Stimulated activated effector memory CD8-positive, alpha-beta T cell treated with anti-CD3 and anti-CD28 coated beads, Interleukin-12 subunit alpha, Interleukin-12 subunit beta, amount 100 ng/mL, for 72 hours (primary cell): ENCODE measurements at places on chromosomes 7 and 10.

DNA sequence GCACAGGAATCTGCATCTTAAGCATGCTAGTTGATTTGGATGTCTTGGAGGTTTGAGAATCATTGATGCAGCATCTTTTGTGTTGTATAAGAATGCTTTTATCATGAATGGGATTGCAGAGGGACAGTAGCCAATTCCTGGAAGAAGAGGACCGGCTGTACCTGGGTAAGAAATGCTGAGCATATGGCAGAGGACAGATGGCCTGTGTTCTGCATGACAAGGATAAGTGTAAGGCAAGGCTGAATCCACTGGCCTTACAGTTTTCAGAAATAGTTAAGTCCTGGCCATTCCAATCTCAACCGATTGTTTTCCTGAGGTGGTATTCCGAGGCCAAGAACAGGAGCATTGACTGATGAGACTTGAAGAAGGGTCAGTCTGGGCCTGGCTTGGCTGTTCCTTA, 24.4 kb upstream of the KBTBD2 start:
- no peak for DNase-seq

- no peak for DNase-seq
These were observed 14.2 kb upstream of the CAMK2G start for GRCh38 chr10:73888514-73888913.

- DNase-seq: no peak
These were observed 23.0 kb upstream of the CDHR3 start for GRCh38 chr7:105940109-105940508.

- DNase-seq: no peak
These were observed 11.8 kb downstream of the NCOA4 start for GRCh38 chr10:46018453-46019176.
